ENCODE measurements at places on chromosomes 3 and 15.

DNA sequence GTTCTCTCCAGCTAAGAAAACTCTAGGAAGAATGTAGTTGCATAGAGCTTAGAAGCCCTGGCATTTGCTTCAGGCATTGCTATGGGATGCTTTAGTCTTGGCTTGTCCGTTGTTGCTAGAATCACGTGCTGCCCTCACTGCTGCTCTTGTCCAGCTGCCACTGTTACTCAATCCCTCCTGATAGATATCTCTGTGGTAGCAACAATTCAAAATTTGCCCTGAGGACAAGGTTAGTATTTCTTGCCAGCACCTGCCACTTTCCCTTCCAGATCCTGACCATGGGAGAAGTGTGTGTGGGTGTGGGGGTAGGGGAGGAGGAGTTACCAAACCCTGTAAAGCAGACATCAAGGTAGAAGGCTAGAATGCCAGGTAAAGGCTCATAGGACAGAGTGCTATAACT is 113.8 kb downstream of the PPM1L start:
- DNase-seq = peak; percentile 43

DNA sequence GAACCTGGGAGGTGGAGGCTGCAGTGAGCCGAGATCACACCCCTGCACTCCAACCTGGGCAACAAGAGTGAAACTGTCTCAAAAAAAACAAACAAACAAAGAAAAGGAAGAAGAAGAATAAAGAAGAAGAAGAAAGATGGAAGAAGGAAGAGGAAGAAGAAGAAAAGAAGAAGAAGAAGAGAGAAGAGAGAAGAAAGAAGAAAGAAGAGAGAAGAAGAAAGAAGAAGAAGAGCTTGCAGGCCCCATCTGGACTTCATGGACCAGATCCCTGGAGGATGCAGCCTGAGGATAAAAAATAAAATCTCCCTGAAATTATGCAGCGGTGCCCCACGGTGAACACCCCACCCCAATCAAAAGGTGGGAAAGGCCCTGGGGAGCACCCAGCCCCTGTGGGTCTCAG is 8.8 kb upstream of the MESP1 start:
- DNase-seq = no peak

GRCh38 chr3:100001526-100002270 is 112.6 kb downstream of the FILIP1L start:
- DNase-seq = no peak

DNA sequence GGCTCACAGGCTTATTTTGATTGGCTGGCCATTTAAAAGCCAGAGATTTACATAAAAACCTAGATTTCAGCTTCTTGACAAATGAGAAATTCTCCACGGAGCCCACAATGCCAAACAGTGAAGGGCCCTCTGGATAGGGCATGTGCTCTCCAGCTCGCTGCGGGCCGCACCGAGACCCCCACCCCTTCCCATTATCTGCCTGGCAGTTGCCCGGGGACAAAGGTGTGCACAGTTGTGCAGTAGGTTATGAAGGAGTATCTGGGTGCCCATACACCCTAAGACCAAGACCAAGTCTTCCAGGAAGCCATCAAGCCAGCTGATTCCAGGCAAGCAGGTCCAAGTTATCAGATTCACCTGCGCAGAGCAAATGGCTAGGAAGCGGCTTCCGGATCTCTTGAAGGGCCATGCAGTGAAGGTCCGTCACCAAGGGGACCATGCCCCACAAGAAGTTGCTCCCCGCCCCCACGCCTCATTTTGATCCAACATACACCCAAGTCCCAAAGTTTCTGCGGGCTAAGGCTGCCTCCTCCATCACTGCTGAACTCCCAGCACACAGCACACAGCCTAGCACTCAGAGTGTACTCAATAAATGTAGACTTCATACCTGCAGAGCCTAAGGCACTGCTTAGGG is 1.3 kb downstream of the MRPS25 start:
- DNase-seq = no peak

- DNase-seq = no peak
Measured at GRCh38 chr3:13018043-13018451, 55.2 kb downstream of the IQSEC1 start.

Data from ureter (tissue), 1 donor.